Stimulated activated CD4-positive, alpha-beta T cell treated with anti-CD3 and anti-CD28 coated beads, Interleukin-15, amount 100 ng/mL, for 24 hours (primary cell): ENCODE measurements at places on chromosomes 7 and 10.
A peak's percentile ranks its signal among the peaks of the same experiment; 100 is the strongest.

GRCh38 chr10:339038-339391 lies 203.8 kb downstream of the ZMYND11 start:
- DNase-seq, result no peak

DNA sequence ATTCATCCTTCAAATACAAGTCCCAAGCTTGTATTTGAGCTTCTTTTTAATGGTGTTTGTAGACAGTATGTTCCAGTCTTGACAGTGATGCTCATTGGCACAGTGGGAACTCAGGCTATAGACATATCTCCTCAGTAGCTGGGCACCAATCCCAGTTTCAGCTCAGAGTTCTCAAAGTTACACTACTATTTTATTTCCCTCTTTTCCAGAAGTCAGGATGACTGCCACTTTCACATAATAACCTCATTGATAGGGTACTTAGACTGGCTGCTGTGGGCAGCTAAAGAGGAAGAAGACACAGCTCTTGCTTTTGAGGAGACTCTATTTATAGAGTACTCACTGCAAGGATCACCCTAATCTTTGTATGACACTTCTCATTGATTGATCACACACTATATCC lies 2.4 kb downstream of the GBF1 start:
- DNase-seq, result no peak

- DNase-seq, result no peak
Observed at GRCh38 chr7:105723572-105723971, 142.3 kb upstream of the EFCAB10 start.

DNA sequence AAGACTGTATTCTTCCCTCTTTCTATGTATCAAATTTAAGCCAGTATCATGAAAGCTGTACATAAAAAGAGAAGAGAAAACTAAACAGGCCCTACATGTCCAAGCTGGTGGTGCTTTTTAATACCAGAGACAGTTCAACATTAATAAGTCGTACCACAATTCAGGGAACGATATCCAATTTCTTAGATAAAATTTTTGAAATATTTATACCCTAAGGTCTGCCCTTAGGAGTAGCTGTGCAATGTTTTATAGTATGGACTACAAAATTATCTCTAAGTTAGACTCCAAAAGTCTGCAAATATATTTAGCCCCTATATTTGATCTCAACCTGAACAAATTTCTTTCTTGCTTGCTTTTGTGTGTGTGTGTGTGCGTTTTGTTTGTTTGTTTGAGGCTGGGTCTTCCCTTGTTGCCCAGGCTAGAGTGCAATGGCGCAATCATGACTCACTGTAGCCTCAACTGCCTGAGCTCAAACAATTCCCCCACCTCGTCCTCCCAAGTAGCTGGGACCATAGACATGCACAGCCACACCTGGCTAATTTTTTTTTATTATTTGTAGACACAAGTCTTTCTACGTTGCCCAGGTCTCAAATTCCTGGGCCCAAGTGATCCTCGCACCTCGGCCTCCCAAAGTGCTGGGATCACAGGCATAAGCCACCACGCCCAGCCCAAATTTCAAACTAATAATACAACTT lies 13.2 kb downstream of the ARHGAP19 start:
- DNase-seq, result no peak

DNA sequence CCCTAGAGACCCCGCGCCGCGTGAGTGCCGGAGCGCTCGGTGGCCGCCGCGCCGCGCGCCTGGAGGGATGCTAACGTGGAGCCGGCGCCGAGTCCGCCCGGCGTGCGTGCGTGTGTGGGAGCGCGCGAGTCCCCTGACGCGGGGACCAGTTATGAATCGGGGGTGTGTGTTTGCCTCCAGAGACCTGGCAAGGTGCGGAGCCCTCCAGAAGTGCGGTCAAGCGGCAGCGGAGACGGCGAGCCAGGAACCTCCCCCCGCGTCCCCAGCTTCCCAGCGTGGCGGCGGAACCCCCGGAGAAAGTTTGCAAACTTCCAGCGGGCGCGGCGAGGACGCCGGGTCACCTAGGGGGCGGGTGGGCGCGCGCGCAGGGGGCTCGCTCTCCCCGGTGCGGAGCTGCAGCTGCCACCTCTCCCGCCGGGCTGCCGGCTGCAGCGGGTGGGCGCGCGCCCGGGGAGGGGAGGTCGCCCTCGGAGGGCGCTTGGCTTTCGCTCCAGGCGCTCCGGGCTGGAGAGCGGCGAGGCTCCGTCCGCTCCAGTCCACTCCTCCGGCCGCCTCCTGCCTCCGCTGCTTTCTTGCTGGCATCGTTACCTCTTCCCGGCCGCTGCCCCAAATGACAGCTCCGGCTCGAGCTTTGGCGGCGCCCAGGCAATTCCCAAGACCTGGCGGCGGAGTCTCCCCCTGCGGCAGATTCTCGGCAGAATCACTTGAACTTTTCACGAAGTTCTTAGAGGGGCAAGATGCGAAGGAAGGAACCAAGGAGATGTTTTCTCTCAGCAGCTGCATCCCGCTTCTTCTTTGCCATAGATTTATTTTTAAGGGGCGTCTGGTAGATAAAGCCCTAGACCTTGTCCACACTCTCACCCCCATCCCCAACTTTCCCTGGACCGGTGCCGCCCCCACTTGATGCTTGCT lies 2.3 kb upstream of the CREB5 start:
- peak; percentile 20 for DNase-seq

DNA sequence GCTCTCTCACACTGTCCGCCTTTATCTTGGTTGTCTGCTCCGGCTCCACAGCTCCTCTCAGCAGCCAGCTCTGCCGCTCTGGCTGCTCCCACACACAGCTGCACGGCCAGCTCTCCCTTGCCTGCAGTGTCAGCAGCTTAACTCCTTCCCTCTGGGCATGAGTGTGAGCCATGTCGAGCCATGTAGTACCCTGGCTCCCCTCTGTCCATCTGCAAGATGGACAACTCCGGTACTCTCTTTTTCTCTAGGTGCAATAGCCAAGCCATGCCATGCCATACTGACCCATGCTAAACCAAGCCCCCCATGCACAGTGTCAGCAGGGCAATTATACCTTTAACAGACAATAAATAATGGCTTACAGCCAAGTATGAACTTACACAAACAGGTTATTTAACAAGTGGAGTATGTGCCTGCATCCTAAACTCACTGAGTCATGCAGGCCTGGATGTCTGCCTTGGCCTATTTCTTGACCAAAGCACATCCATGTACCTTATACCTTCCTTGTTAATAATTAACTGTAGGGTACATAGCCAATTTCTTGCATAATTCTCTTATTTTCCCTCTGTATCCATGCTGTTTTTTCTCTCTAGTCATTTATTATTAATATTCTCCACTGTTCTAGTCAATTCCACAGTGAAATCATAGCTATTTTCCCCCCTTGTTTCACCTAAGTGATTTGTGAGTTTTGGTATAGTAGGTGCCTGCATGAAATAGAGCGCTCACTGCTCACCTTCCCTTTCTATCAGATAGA lies 170.9 kb downstream of the CDK14 start:
- no peak for DNase-seq

- DNase-seq, result no peak
Observed at GRCh38 chr7:1321411-1322239, 89.0 kb downstream of the UNCX start.

DNA sequence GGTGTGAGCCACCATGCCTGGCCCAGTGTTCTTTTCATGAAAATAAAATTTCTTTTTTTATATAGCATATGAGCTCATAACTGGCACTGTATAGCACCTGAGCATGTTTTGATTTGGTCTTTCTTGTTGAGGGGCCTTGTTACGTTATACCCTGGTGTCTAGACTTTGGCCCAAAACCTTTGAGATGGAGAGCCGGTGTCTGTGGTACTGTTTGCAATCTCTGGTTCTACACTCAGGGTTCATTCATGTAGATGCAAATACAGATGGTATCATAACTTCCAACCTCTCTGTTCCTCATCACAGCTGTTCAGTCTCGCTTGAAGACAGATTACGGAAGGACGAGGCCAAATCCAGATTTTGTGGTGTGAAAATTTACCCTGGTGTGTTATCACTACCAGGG lies at the start of gene TAS2R5:
Gene TAS2R5, plus strand, starts transcription at position 301 of the 400 bp plus-strand sequence. CDS start 145 bp downstream, outside the sequence.
- no peak for DNase-seq

GRCh38 chr7:44978511-44979366 lies at the start of gene MYO1G:
MYO1G (minus strand) TSS chr7:44979015; CDS start chr7:44978961, 54 bp downstream.
- DNase-seq, result peak; percentile 94

DNA sequence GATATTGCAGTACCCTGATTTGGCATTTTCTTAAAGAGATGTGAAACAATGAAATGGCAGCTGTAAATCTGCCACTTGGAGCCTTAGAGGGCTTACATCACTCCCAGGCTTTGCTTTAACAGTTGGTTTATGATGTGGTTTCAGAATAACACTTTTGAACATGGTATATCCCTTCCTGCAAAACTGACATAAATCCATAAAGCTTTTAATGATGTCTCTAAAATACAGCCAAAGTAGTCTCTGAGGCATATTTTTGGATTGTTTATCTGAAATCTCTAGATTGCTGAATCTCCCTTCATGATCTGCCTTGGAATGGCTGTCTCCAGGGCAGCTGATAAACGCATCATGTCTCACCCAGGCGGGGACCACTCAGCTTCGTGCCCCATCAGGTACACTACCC lies 377.8 kb upstream of the C7orf33 start:
- no peak for DNase-seq

DNA sequence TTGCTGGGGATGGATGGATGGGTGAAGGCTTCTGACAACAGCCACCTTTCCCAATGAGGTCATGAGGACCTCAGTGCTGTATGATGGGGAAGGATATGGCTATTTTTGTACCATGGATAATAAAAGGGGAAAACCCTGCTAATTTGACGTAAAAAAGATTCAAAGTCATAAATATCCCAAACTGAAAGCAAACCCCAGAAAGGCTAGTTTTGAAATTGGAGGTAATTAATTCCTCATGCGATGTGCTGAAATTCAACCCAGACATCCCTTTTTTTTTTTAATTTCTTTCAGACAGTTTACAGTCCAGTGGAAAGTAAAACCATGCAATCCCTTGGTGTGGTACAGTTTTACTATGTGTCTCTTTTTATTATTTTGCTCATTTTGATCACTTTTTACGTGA lies 254.5 kb upstream of the BMPER start:
- no peak for DNase-seq

GRCh38 chr10:112295853-112296830 lies 12.9 kb downstream of the TECTB start:
- no peak for DNase-seq
